GM03348 (cell line): ENCODE measurements at places on chromosomes 16 and 17.
A peak's percentile ranks its signal among the peaks of the same experiment; 100 is the strongest.

GRCh38 chr17:40369923-40370322, 5.4 kb upstream of the GJD3 start:
- no peak for DNase-seq

- DNase-seq: no peak
These were observed 16.0 kb downstream of the SLC5A10 start for GRCh38 chr17:18967916-18968315.

DNA sequence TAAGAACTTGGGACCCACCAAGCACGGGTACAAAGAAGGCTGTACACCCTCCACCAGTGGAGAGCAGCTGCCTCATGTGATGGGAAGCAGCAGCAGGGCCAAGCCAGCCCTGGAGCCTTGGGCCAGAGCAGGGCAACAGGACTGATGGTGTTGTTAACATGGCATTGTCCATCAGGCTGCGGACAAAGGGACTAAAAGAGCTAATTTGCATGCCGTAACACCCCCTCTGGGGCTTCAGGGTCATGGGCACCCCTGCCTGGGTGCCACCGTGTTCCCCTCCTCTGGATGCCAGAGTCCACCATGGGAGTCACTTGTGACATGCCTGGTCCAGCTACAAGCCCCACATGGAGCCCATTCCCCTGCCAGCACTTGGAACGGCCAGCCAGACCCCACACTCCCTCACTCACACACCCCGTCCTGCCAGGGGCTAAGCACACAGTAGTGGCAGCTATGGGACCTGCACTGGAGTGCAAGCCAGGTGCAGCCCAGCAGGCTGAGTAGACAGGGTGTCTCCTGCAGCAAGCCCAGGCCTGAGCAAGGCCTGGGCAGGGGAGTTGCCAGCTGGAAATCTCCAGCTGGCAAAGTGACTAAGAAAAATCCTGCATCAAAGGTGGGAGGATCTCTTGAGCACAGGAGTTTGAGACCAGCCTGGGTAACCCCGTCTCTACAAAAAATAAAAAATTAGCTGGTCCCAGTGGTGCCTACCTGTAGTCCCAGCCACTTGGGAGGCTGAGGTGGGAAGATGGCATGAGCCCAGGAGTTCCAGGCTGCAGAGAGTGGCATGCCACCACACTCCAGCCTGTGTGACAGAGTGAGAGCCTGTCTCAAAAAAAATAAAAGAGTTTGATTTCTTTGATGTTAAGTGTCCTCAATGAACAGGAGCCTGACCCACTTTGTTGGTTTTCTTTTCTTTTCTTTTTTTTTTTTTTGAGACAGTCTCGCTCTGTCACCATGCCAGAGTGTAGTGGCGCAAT, 33.7 kb downstream of the NOL11 start:
- DNase-seq: no peak

DNA sequence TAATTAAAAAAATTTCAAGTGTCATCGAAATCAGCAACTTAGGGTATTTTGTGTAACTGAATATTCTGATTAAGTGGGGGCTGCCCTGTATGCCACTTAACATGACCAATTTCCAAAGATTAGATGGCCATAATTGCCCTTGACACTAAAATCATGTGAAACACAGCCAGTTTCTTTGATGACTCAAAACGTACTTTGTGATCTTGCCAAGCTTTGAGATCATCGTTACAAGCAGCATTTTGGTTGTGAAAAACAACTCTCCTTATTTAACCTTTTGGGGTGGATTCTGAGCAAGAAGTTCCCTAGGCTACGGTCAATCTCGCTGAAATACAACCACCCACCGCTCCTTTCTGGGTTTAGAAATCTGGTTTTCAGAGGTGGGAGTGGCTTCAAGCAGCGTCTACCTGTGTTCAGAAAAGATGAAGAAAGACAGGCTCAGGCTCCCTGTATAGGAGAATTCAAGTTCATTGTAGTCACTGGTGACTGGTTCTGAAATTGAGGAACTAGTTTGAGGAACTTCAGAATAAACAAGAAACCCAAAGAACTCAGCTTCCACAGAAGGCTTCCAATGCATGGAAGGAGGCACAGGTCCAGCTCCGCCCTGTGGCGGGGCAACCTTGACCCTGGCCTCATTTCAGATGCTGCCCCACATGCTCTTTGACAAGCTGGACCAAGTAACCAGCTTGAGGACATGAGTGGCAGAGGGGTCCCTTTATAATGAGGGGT, 9.4 kb downstream of the MAP3K14 start:
- peak; percentile 72 for DNase-seq

DNA sequence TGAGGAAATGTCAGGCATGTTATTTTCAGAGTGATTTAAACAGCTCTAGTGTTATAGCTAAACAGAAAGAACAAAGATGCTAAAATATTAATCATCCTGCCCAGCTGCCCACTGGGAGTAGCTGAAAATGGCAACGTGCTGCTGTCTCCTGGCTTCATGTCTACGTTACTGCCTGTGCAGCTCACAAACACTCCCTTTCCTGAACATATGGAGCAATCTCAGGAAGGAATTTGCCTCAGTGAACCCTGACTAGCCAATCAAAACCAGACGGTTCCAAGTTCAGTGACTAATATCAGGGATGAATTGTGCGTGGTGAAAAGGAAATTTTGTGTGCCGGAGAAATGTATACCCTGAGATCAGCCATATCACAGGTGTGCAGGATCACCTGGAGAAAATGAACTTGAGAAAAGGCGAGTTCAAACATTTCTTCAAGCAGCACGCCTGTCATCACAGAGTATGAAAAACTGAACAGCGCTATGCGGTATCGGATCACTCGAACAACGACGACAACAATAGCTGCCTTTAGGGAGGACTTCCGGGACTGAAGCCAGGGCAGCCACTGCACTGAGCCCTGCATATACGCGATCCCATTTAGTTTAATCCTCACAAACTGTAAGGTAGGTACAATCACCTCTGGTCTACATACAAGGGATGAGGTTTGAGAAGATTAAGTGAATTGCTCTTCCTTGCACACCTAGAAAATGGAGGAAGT, 110.3 kb downstream of the STX8 start:
- peak; percentile 79 for DNase-seq

DNA sequence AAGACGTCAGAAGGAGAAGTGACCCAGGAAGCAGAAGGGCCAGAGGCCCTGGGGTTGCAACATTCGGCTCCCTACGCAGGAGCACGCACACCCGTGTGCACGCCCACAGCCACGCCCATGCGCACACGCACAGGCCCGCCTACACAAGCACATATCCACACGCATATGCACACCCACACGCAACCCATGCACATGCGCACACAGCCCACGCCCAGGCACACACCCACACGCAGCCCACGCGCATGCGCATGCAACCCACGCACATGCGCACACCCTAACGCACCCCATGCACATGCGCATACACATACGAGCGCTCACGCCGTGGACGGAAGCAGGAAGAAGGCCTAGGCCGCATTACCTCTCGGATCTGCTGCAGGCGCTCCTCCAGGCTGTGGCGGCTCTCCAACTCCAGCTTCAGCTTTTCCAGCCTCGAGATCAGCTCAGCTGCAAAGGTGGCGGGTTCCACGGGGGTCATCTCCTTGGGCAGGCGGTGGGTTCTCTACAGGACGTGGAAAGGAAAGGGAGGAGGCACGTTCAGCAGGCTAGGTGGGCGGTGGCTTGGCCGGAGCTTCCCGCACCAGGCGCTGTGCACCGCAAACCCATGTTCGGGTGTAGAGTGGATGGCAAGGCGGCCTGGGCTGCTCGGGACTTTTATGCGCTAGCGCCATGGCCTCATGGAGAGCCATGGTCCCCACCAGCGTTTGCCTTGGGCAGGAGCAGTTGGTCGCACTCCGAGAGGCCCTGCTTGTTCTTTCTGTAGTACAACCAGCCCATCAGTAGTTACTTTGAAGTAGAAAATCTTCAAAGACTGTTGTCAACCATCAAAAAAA, 23.4 kb downstream of the AXIN2 start:
- DNase-seq: no peak

DNA sequence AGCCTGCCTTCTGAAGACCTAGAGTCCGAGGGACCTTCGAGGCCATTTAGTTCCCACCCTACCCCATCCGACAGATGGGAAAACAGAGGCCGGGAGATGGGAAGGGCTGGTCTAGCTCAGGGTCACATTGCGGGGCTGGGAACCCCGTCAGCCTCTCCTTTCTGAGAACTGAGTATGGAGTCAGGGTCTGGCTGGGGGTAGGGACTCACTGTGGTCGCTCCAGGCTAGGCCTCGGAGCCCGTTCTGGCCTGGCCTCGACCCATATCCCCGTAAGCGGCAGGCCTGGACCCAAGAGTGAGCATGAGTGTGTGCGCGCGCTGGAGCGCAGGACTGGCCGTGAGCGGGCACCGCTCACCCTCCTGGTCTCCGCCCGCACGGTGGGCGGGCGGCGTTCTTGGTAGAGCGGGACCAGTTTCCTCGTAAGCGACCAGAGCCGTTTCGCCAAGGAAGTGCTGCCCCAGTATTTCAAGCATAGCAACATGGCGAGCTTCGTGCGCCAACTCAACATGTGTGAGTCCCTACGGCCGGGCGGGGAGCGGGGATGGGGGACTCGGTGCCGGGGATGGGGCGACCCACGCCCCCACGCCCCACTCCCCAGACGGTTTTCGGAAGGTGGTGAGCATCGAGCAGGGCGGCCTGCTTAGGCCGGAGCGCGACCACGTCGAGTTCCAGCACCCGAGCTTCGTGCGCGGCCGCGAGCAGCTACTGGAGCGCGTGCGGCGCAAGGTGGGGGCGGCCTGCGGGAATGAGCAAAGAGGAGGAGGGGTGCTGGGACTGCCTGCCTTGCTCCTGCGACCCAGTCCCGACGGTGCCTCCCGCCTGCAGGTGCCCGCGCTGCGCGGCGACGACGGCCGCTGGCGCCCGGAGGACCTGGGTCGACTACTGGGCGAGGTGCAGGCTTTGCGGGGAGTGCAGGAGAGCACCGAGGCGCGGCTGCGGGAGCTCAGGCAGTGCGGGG, 855 bp downstream of the HSF4 start:
- no peak for DNase-seq

DNA sequence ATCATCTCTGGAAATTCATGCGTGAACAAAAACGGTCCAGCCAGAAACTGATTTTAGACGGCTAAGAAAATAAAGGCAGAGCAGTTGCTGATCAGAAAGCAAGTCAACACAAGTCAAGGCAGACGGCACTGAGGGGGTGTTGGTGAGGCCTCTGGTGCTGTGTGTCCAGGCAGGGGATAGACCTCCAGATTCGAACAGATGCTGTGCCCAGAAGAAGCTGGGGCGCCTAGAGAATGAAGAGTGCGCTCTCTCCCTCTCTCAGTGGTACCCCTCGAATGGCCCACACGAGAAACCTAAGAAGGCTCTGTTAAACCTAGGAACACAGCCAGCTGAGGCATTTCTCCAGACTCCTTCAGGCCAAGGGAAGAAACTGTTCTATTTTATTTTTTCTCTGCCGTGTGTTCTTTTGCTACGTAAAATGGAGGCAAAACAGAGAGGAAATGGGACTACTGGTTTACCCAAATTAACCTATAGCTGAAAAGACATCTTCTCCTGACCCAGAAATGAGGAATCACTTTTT, 178.3 kb downstream of the PMP22 start:
- no peak for DNase-seq

- no peak for DNase-seq
These were observed 12.0 kb upstream of the STAT3 start for GRCh38 chr17:42399948-42400843.

GRCh38 chr17:29212681-29213121, 32.5 kb upstream of the MYO18A start:
- peak; percentile 53 for DNase-seq

DNA sequence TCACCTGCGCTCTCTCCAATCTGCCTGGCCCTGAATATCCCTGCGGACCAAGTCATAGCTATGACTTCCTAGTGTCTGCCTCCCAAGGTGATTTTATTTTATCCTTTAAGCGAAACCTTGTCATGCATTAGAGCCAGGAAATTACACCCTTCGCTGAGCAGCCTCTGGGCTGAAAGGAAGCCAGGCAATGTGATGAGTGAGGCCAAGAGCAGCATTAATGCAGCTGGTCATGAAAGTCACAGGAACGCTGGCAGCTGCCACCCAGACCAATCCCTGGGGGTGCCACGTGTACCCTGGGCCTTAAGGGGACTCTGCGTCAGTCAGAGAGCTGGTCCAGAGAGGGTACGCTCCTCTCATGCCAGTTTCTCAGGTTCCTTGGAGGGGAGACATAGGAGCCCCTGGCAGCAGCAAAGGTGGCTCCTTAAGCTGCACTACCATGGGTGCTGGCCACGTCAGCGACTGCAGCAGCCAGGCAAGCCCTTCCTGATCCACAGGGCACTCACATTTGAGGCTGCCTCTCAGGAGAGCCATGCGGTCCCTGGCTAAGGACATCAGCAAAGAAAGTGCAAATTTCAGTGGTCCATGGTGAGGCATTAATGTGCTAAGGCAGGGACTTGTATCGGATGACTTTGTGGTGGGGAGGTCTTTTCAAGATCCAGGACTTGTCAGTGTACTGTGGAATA, 42.7 kb upstream of the WSCD1 start:
- no peak for DNase-seq

DNA sequence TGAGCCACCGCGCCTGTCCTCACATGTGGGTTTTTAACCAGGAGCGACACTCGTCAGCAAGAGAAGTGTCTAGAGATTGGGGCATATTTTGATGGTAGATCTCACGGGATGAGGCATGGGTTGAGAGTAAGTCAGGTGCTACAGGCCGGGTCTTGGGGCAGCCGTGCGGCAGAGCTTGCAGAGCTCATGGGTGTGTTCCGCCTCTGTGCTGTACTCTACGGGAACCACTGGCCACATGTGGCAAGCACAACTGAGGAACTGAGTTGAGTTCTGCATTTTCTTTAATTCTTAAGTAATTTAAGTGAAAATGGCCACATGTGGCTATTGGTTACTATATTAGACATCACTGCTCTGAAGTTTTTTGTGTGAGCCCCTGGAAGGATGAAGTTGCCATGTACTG, 9.6 kb downstream of the CLUAP1 start:
- DNase-seq: no peak

GRCh38 chr17:82831041-82831817, 8.6 kb downstream of the ZNF750 start:
- DNase-seq: no peak

GRCh38 chr17:17024778-17025300, 17.4 kb upstream of the MPRIP start:
- no peak for DNase-seq

DNA sequence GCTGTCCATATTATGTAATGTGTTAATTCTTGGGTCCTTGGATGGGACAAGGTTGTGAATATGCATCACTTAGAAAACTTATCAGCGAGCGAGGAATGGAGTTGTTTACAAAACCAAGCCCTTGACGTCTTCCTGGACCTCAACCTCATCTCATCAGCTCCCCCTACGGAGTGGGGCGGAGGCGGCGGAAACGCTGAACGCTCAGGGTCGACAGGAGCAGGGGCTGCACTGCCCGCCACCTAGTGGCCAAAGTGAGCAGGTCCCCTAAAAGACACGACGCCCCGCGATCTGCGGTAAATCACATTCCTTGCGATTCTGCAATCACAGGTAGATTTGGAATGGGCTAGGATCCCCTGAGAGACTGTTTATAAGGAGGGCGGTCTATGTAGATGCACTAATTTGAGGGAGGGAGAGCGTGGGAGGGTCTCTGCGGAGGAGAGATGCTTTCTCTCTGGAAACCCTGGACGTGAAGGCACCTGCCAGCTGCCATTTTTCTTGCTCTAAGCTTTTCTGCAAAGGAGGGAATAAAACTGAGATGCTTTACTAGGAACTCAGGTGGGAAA, 5.4 kb upstream of the ICAM2 start:
- DNase-seq: peak; percentile 88
